ENCODE measurements at places on chromosomes 16 and 17.

DNA sequence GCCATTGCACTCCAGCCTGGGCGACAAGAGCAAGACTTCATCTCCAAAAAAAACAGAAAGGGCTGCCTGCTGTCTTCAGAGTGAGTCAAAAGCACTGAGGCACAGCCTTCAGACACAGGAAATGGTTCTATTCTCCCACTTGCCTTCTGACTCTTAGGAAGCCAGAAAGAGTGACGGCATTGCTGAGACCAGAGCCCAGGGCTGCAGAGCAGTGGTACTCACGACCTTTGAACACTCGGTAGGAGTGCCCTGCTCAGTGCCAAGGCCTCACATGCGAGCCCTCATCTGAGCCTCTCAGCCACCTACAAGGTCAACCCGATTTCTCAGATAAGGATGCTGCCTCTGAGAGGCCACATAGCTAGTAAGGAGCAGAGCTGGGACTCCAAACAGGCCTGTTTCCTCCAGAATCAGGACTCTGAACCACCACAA, 3.5 kb upstream of the ITGAE start:
- H3K36me3 ChIP-seq = peaks cover 54% of the 10 kb centered on the region
- H3K27me3 ChIP-seq = no peaks in the 10 kb centered on the region
- no peak for DNase-seq
- peak overlapping the region; percentile 22 for H3K27ac ChIP-seq

DNA sequence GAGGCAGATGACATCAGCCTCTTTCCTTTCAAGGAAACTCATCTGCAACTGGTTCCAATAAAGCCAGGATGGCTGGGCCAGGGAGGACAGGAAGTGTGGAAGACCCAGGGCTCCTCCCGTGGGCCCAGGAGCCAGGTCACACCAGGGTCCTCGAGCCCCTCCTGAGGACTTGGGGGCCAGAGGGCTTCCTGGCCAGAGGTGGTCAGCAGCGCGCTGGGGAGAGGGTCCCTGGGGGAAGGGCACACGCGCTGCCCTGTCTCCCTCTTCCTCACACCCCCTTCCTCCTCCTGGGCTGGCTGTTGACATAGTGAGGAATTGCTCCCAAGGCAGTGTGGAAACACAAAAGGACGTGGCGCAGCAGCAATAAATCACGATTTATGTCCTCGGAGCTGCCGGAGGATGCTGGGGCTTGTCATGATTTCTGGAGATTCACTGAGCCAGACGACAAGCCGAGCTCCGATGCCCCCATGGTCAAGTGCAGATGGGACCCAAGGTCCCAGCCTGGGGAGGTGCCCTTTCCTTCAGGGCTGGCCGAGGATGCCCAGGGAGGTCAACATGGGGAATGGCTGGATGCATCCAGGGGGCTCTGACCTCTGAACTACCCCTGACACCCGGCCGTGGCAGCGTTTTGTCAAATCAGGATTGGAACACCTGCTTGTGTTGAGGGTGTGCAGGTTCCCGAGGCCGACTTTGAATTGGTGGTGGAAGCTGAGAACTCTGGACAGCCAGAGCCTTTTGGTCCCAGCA, 152.6 kb downstream of the IRF8 start:
- DNase-seq = no peak
- peaks cover 49% of the 10 kb centered on the region for H3K27me3 ChIP-seq
- H3K36me3 ChIP-seq = no peaks in the 10 kb centered on the region
- no peak overlapping the region for H3K4me3 ChIP-seq
- H3K27ac ChIP-seq = no peak overlapping the region
- no peaks in the 10 kb centered on the region for H3K4me1 ChIP-seq

- H3K27ac ChIP-seq = no peak overlapping the region
- H3K4me1 ChIP-seq = peaks cover 13% of the 10 kb centered on the region
- H3K36me3 ChIP-seq = peaks cover 98% of the 10 kb centered on the region
- H3K4me3 ChIP-seq = no peak overlapping the region
Observed at GRCh38 chr17:63809970-63810369, 17.3 kb upstream of the PSMC5 start.

DNA sequence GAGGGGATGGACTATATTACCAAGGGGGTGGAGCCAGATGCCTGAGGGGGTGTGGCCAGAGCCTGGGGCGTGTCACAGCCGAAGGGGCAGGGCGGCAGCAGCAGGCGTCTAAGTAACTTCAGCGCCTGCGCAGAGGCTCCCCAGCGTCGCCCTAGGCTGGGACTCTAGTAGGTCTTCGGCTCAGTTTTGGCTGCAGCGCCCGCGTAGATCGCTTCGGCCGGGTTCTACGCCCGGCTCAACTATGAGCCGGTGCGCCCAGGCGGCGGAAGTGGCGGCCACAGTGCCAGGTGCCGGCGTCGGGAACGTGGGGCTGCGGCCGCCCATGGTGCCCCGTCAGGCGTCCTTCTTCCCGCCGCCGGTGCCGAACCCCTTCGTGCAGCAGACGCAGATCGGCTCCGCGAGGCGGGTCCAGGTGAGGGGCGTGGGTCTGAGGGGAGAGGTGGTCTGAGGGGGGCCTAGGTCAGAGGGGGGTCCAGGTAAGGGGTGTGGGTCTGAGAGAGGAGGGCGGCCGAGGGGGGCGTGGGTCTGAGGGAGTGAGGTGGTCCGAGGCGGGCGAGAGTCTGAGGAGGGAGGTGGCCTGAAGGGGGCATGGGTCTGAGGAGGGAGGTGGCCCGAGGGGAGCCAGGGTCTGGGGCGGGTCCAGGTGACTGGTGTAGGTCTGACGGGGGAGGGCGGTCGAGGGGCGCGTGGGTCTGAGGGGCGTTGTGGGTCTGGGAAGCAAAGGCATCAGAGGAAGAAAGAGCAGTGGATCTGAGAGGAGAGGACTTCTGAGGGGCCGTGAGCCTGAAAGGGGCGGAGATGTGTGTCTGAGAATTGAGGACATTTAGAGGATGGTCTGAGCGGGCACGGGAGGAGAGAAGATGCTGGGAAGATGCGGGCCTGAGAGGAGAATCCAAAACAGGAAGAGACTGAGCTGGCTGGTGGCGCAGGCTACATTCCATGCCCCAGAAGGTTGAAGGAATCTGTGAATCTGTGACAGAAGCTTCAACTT, at the start of gene LPCAT2:
LPCAT2 (plus strand) TSS at position 132 of the 991 bp plus-strand sequence; CDS start at position 242, 110 bp downstream.
- no peaks in the 10 kb centered on the region for H3K36me3 ChIP-seq
- peaks cover 7% of the 10 kb centered on the region for H3K4me1 ChIP-seq
- DNase-seq = peak; percentile 55
- H3K4me3 ChIP-seq = peak within 1 kb of the TSS; percentile 55

GRCh38 chr17:49523706-49524472, 28.8 kb downstream of the NGFR start:
- H3K4me3 ChIP-seq = no peak overlapping the region
- peak; percentile 55 for DNase-seq
- H3K36me3 ChIP-seq = no peaks in the 10 kb centered on the region

- H3K4me3 ChIP-seq = no peak overlapping the region
- H3K27me3 ChIP-seq = peaks cover 42% of the 10 kb centered on the region
- no peak overlapping the region for H3K27ac ChIP-seq
- no peak for DNase-seq
Observed at GRCh38 chr17:79210638-79211037, 136.0 kb downstream of the ENGASE start.

- H3K27me3 ChIP-seq = no peaks in the 10 kb centered on the region
- H3K27ac ChIP-seq = no peak overlapping the region
- no peak for DNase-seq
- no peaks in the 10 kb centered on the region for H3K4me1 ChIP-seq
- no peak overlapping the region for H3K4me3 ChIP-seq
Observed at GRCh38 chr16:64654178-64654577, 467.7 kb downstream of the CDH11 start.

DNA sequence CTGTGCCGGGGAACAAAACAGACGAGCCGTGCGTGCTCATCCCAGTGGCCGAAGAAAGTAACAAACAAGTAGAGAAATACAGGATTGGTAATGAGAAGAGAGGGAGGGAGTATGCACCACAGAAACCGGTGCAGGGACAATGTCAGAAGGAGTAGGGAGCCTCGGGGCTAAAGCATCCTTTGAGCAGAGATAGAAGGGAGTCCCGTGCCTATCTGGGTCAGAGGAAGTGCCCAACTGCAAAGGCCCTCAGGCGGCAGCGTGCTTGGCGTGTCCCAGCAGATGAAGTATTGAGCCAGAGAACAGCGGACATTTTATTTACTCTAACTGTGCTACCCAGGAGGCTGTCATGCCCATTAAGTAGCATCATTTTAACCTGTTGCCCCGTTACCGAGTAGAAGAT, 114.9 kb upstream of the CACNG5 start:
- peaks cover 9% of the 10 kb centered on the region for H3K4me1 ChIP-seq
- no peak for DNase-seq
- no peak overlapping the region for H3K27ac ChIP-seq
- no peak overlapping the region for H3K4me3 ChIP-seq
- no peaks in the 10 kb centered on the region for H3K27me3 ChIP-seq

GRCh38 chr17:47997586-47997985, 26.7 kb downstream of the CDK5RAP3 start:
- DNase-seq = no peak
- peaks cover 5% of the 10 kb centered on the region for H3K4me1 ChIP-seq
- no peak overlapping the region for H3K27ac ChIP-seq

GRCh38 chr16:53692146-53692545, 11.5 kb downstream of the RPGRIP1L start:
- DNase-seq = no peak
- H3K36me3 ChIP-seq = peaks cover 53% of the 10 kb centered on the region
- H3K27ac ChIP-seq = no peak overlapping the region
- peaks cover 5% of the 10 kb centered on the region for H3K4me1 ChIP-seq

DNA sequence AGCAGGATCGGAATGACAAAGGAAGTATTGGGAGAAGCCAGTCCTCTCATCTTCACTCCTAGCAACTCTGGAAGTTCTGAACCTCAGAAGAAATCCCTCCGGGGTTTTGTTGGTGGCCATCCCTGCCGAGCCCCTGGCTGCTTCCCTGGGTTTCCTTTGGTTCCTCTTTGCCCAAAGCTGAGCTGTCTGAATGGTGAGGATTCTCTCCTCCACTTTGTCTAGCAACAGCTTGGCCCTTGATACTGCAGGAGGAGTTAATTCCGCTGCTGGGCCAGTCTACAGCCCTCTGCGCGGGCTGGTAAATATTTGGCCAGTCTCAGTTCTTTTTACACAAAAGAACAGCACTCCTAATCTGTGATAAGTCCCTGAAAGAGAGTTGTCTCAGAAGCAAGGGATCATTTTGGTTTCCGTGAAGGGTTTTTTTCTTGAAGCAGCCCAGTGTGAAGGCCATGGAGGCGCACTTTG, 170.9 kb downstream of the RAB11FIP4 start:
- no peaks in the 10 kb centered on the region for H3K36me3 ChIP-seq
- H3K4me1 ChIP-seq = peaks cover 23% of the 10 kb centered on the region
- peaks cover 9% of the 10 kb centered on the region for H3K27me3 ChIP-seq
- no peak overlapping the region for H3K4me3 ChIP-seq
- no peak for DNase-seq

- peak overlapping the region; percentile 61 for H3K27ac ChIP-seq
- no peaks in the 10 kb centered on the region for H3K27me3 ChIP-seq
- no peak for DNase-seq
Observed at GRCh38 chr16:84768061-84768807, 51.6 kb upstream of the CRISPLD2 start.

DNA sequence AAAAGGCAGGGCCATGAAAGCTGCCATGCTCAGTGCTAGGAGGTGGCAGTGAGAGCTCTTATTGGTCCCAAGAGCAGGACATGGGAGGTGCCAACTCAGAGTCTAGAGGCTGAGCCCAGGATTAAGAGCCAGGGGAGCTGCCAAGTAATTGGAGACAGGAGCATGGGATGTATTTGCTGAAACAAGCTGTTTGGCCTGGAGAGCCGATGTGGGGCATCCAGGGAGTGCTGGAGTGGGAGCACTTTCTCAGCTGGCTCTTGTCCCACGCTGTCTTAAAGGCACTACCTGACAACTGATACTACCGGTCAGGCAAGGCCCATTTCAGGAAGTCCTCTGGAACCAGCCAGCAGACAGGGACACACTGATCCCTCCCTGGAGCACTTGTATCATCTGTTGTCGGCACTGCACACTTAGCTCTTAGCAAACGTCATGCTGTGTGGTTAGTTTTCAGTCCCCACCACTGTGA, 19.3 kb downstream of the ANKFN1 start:
- DNase-seq = no peak
- no peak overlapping the region for H3K4me3 ChIP-seq
- no peak overlapping the region for H3K27ac ChIP-seq
- no peaks in the 10 kb centered on the region for H3K36me3 ChIP-seq
- H3K27me3 ChIP-seq = peaks cover 4% of the 10 kb centered on the region
- H3K4me1 ChIP-seq = no peaks in the 10 kb centered on the region

- H3K4me1 ChIP-seq = no peaks in the 10 kb centered on the region
- H3K27me3 ChIP-seq = peaks cover 6% of the 10 kb centered on the region
- no peaks in the 10 kb centered on the region for H3K36me3 ChIP-seq
- no peak for DNase-seq
- no peak overlapping the region for H3K4me3 ChIP-seq
- H3K27ac ChIP-seq = no peak overlapping the region
Observed at GRCh38 chr17:68656666-68657065, 55.5 kb upstream of the FAM20A start.

DNA sequence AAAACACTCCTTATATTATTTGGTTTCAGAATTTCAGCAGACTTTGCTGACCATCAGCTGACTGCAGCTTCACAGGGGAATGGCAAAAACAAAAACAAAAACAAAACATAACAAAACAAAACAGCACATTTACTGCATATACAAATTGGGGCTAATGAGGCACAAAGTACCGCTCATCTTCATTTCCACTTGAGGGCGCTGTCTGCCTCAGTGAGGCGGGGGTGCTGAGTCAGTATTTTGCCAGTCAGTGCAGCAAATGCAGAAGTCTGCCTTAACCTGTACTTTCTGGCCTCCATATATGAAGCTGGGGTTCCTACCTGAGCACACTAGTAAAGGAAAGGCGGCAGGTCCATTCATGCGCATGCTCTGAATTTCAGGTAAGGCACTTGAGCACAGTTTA, 13.5 kb upstream of the DYNLRB2 start:
- peak; percentile 55 for DNase-seq
- no peak overlapping the region for H3K27ac ChIP-seq
- no peak overlapping the region for H3K4me3 ChIP-seq
- peaks cover 5% of the 10 kb centered on the region for H3K4me1 ChIP-seq

DNA sequence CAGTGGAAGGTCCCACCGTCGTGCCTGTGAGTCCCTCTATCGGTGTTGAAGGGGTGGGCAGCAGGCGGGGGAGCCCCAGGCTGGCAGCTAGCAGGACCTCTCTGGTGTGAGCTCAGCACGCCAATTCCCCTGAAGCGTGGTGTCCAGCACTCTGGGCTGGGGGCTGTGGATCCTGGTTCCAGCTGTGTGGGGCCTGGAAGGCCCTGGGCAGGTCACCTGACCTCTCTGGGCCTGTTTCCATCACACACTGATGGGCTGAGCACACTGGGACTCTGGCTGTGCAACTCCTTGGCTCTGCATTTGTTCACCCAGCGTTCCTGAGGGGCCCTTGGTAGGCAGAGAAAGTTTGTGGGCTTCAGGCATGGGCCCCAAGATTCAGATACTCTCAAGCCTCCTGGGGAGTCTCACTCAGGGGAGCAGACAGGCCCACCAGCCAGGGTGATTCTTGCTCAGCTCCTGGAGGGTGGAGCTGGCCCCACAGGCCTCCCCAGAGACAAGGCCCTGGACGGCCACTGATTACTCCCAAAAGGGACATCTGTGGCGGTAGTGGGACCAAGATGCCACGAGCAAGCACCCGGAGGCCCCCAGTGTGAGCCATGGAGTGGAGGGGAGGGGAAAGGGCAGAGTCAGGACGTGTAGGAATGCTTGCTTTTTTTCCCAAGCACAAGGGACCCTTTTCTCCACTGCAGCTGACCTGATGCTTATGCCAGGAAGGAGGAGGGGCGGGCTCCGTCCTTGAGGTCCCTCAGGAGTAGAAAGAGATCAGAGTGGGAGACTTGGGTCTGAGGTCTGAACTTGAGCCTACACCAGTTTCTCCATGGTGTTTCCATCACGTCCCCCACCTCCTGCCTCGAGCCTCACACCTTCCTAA, 8.5 kb downstream of the SCGB1C2 start:
- peak; percentile 20 for DNase-seq
- no peaks in the 10 kb centered on the region for H3K36me3 ChIP-seq
- H3K27ac ChIP-seq = no peak overlapping the region
- peaks cover 2% of the 10 kb centered on the region for H3K4me1 ChIP-seq

Measured in activated T-cell treated with anti-CD3 and anti-CD28 coated beads, Interleukin-2, amount 50 U/mL, for 24 hours (primary cell).